ENCODE measurements at places on chromosomes 6 and 20.

- DNase-seq = no peak
Observed at GRCh38 chr20:4180356-4180755, 165.0 kb upstream of the RNF24 start.

DNA sequence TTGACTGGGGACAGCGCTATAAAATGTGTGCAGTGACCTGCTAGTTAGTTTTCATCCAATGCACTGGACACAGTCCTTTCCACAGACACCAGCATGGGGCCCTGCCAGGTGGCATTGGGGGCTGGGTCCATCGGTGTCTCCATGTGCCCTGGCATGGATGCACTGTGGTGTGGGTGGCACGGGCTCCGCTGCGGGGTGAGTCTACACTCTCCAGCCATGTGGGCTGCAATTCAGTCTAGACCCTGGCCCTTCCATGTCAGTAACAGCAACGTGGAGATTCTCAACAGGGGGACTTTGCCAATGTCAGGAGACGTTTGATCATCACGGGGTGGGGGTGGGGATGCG, 100.0 kb downstream of the RAMACL start:
- no peak for DNase-seq

DNA sequence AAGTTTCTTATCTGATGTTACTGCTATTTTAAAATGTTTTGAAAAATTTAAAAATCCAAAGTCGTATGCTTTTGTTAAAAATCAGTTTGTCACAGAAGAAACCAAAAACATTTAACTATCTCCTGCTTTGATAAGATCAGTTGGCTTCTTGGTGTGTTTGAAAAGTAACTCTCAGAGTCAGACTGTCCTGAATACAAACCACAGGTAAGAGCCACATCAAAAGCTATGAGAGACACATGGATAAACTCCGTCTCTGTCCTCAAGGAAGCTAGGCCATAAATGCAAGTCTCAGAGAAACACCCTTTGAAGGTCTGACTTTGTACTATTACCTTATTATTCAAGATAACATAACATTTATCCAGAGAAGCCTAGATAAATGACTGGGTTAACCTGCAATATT, 7.7 kb downstream of the HBS1L start:
- DNase-seq = no peak

DNA sequence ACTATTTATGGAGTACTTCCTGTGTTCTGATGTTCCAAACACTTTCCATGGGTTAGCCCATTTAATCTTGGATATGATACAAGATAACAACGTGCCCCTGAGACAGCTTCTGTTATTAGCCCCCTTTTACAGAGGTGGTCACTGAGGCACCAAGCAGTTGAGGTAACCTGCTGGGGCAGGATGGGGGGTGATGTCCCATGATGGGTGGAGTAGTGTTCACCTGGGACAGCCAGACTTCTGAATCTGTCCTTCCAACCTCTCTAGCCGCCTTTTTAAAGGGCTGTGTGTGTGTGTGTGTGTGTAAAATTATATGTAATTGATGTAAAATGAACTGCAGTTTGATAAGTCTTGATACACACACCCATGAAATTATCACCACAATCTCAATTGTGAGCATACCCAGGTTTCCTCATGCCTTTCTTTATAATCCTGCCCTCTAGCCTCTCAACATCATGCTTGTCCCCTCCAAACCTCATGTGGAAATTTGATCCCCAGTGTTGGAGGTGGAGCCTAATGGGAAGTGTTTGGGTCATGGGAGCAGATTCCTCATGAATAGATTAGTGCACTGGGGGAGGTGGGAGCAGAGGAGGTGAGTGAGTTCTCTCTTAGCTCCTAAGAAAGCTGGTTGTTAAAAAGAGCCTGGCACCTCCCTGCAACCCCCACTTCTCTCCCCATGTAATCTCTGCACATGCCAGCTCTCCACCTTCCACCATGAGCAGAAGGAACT, 39.2 kb downstream of the PLAGL2 start:
- DNase-seq = peak; percentile 77

DNA sequence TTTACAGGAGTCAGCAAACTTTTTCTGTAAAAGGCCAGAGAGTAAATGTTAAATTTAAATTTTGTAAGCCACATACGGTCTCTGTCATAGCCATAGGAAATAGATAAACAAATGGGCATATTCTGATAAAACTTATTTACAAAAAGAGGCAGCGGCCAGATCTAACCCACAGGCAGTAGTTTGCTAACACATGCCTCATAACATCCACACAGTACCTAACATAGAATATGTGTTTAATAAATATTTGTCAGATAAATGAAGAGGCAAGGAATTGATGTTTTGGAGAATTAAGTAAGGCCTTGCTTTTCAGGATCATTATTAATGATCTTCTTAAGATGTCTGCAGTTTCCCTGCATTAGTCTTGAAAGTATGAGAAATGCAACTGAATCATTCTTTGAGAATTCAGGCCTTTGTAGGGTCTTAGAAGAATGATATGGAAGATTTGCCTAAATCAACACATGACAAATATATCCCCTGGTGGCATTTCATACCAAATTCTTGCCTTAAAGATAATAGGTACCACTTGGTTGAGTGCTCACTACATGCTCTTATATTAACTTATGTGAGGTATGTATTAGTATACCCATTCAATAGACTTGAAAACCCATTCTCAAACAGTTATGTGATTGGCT, 39.3 kb upstream of the TRAM2 start:
- no peak for DNase-seq

- no peak for DNase-seq
Observed at GRCh38 chr20:44640522-44640921, 11.0 kb downstream of the ADA start.

DNA sequence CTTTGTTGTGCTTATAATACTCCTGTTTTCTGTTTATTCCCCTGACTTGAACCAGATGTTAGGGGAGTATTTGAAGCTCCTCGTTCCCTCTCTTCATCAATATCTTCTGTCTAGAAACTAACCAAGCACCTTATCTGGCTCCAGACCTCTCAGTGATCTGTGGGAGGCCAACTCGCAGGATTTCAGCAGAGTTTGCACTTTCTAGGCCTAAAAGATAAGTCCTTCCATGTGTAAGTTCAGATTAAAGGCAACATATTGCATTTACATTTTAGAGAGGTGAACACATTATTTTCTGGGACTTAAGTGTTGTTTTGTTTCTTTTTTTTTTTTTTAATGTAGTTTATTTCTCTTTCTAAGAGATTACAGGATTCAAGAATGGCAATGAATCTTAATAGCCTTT, 139.4 kb upstream of the AKAP12 start:
- DNase-seq = no peak

DNA sequence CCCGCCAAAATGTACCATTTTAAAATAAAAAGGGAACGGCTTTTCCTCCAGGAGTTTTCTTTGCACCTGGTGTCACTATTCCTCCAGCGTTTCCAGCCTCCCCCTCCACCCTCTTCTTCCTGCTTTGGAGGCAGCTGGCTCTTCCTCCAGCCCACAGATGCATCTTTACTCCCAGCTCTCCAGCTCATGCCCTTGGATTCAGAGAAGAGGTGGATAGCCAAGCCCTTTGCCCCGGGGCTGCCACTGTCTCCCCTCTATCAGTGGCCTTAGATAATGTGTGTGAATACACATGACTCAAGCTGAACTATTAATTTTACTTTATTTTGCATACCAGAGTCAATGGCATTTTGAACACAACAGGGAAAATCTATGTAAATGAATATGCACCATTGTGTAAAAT, 15.3 kb upstream of the CDH4 start:
- DNase-seq = no peak

GRCh38 chr6:143406673-143407072, 43.8 kb downstream of the ADAT2 start:
- no peak for DNase-seq

DNA sequence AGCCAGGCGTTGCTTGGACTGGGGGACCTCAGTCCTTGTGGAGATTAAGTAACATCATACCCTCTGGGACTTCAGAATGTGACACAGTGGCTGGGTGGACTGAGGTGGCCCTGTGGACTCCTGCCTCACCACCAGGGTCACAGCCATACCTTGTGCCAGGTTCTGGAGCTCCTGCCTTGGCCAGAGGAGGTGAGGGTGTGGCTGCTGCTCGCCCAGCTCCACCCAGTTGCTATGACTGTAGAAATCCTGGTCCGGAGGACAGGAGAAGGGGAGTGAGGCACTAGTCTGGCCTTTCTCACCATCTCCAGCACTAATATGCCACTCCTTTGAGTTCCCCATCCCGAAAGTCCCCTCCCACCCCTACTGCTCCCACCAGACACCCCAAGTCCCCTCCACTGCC, 1.9 kb downstream of the VWA7 start:
- peak; percentile 26 for DNase-seq

- DNase-seq = no peak
Observed at GRCh38 chr6:11212664-11213063, 19.8 kb downstream of the NEDD9 start.

- no peak for DNase-seq
Observed at GRCh38 chr6:107128175-107128574, 12.9 kb upstream of the BEND3 start.

DNA sequence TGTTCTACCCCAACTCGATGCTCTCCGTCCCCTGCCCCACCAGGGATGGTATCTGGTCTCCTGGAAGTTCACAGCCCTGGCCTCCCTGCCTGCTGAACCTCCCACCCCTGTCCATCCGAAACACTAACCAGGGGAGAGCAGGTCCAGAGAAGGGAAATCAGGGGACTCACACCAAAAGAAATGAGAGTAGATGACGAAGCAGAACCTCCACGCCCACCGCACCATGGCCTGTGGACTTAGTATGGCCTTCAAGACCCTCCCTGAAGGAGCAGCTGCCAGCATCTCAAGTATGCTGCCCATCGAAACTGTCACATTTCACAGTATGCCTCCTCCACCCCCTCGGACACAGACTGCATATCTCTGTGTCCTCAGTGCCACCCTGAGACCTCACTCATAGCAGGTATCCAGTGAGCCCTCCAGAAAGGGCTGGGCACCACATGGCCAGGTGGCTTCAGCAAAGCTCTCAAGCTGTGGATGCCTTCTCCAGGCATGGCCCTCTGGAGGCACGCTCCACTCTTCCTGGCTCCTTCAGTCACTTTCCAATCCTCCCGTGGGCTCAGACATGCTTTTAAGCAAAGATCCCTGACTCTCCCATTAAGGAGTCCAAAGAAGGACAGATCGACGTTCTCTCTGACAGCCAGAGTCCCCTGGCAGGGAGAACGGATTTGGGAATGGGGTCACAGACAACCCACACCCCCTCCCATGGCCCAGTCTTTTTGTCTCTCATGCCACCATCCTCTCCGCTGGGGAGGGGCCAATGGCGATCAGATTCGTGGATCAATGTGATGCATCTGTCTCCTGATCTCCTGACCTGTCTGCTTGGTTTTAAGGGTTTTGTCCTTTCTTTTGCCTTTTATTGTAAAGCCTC, 158.4 kb downstream of the ANKRD60 start:
- DNase-seq = no peak

DNA sequence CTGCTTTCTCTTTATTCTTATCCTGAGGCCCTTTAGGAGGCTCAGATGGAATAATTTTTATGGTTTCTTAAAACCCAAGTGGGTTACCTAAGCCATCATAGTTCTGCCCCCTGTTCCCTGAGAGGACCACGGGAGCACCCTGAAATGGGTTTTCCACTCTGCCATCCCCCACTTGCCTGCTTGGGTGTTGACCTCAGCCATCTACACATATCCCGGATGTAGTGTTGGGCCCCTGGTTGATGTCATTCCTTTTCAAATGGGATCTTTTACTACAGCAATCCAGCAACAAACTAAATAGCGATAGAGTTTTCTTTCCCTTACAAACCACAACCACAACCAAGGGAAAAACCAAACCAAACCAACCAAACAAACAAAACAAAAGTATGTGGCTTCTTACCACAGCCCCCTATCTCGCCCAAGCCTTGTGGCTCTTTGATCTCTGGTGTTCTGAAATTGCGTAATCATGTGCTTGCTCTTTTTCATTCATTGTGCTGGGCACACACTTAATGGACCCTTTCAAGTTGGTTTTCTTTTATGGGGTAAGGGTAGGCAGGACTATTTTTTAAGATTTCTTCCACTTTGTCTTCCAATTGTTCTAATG, 154.9 kb downstream of the ESR1 start:
- DNase-seq = no peak

GRCh38 chr20:64156136-64156885, 7.9 kb upstream of the MYT1 start:
- DNase-seq = peak; percentile 43

DNA sequence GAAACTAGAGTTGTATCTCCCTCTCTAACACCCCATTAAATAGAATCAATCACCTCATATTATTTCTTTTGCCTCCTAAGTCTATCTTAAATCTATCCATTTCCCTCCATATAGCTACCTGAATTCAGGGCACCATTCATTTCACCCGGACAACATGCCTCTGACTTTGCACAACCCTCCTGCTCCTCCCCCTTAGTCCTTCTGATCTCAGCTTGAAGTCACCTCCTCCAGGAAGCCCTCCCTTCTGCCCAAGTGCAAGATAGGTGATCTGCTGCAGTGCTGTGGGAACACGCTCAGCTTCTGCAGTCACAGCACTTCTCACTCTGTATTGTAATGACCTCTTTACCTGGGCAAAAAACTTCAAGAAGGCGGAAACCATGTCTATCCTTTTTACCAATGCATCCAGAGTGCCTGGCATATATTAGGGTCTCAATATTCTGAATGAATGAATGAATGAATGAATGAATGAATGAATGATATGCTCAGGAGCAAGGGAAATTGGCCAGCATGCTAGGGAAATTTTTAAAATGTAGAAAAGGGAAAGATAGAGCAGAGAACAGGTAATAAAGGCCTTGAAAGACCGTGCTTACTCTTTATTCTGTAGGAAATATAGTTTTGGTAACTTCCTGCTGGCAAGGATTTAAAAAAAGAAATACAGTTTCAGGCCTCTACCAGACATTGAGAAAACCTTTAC, 41.7 kb downstream of the MBOAT1 start:
- no peak for DNase-seq

GRCh38 chr6:111781041-111781708, 92.1 kb downstream of the FYN start:
- DNase-seq = peak; percentile 63

- DNase-seq = no peak
Observed at GRCh38 chr6:130215526-130215925, 7.2 kb downstream of the SAMD3 start.

DNA sequence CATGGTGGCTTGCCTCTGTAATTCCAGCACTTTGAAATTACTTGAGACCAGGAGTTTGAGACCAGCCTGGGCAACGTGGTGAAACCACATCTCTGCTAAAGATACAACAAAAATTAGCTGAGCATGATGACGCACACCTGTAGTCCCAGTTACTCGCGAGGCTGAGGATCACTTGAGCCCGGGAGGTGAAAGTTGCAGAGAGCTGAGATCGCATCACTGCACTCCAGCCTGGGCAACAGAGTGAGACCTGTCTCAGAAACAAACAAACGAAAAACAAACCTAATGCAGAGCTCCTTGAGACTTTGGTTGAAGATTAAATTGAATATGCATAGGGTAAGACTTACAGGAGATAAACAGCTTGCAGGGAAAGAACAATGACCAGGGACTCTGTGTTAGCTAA, 80.8 kb downstream of the SCAF8 start:
- no peak for DNase-seq
